ENCODE measurements at places on chromosomes 12 and 14. TPM values are rescaled to one million over a fixed set of nuclear protein-coding genes. Genes with fewer than 3 reads are reported as not detected.

DNA sequence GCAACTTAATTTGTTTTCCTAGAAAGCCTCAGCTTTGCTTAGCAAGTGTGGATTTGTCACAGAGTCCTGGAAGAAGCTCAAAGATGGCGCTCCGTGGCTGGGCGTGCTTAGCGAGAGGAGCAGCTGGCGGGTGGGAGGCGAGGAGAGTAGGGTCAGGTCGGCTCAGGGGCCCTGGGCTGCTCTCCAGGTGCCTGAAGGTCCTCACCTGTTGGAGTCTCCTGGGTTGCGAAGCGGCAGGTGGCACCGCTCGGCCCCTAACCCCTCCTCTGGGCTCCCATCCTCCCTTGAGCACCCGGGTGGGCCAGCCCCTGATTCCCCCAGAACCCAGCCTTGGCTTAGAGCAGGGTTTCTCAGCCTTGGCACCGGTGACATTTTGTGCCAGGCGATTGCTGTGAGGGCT, 25.1 kb downstream of the LRTM2 start:
- DNase-seq: no peak

GRCh38 chr12:66860752-66861750, 182.2 kb upstream of the GRIP1 start:
- peak; percentile 63 for DNase-seq

DNA sequence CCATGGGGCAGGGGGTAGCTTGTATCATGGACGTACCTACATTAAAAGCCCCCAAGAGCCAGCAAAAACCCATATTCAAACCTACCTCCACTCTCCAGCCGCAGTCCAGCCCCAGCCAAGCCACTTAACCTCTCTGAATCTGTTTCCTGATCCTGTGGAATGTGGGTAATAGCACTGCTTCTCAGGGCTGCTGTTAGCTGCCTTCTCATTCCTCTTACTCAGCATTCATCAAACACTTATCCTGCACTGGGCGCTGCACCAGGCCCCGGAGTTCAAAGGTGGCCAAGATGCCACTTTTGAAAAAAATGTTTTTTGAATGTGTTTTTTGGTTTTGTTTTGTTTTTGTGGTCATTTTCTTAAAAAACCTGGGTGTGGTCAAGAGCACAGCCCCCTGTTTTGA, 237.4 kb downstream of the CHST11 start:
- DNase-seq: no peak

- DNase-seq: no peak
Observed at GRCh38 chr14:105581551-105582341, 55.4 kb downstream of the TMEM121 start.

The TMEM63C gene
- not detected for total RNA-seq

The RAB15 gene
- 3.5 TPM for total RNA-seq

The SIX6 gene
- not detected for total RNA-seq

The KRT74 gene
- not detected for total RNA-seq

All from fibroblast of villous mesenchyme (primary cell).